Epithelial cell of proximal tubule (primary cell): ENCODE measurements at places on chromosomes 16 and 17. TPM values are rescaled to one million over a fixed set of nuclear protein-coding genes. Genes with fewer than 3 reads are reported as not detected.

The KCNH6 gene
- total RNA-seq = not detected in 2 replicates

The CHMP6 gene
- 32.6 and 35.7 TPM in 2 replicates for total RNA-seq

The HASPIN gene
- total RNA-seq = 12.3 and 15.4 TPM in 2 replicates

The FBXO39 gene
- total RNA-seq = not detected in 2 replicates

The FOXL1 gene
- total RNA-seq = 11.6 and 14.6 TPM in 2 replicates

The TRAF7 gene
- total RNA-seq = 48.6 and 63.9 TPM in 2 replicates

The AHSP gene
- total RNA-seq = not detected in 2 replicates

DNA sequence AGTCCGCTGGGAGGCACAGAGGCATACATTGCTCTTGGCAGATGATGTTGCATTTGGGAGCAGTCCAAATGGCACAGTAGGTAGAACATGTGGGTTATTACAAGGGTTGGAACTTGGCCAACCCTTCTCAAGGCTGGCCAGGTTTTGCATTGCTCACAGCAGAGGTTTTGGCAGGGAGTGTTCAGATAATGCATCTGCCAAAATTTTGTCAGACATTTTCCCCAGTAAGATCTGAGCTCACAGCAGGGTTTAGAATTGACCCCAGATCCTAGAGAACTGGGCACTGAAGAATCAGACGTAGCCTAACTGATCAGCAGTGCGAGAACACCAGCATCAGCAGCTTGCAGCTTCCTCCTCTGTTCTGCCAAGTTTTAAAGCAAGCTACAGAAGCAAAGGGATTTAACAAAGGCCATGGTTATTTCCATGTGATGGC lies 468.8 kb upstream of the KIF2B start:
- DNase-seq = no peak

- no peak for DNase-seq
Observed at GRCh38 chr17:81693509-81694210, 9.5 kb upstream of the MRPL12 start.

- DNase-seq = no peak
Observed at GRCh38 chr16:20107083-20107482, 33.4 kb upstream of the GPR139 start.
